ENCODE measurements at places on chromosomes 11 and 22.
A peak's percentile ranks its signal among the peaks of the same experiment; 100 is the strongest.

GRCh38 chr11:92838759-92839310 lies 130.6 kb upstream of the MTNR1B start:
- DNase-seq, result no peak

DNA sequence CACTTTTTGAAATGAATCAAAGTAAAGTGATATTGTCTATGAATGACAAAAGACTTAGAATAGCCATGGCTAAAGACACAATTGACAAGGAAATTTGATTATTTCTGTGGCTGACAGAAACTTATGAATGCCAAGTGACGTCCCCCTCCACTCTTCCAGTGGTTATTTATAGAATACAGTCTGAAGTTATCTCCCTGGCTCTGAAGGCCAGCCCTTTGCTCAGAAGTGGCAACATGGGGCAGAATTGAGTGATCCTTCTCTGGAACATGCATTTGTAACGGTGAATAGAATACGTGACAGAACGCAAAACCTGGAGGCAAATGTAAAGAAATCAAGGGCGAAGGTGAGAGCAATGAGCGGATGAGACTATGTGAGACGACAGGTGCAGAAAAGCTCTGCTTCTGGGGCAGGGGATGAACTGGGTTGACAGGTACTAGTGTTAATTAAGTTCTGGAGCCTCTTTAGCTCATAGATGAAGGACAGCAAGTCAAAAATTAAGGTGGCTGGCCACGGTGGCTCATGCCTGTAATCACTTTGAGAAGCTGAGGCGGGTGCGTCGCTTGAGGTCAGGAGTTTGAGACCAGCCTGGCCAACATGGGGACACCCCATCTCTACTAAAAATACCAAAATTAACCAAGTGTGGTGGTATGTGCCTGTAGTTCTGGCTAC lies 585.7 kb upstream of the B3GAT1 start:
- DNase-seq, result no peak

- no peak for DNase-seq
Measured at GRCh38 chr22:20207277-20208025, 56.6 kb upstream of the CCDC188 start.

DNA sequence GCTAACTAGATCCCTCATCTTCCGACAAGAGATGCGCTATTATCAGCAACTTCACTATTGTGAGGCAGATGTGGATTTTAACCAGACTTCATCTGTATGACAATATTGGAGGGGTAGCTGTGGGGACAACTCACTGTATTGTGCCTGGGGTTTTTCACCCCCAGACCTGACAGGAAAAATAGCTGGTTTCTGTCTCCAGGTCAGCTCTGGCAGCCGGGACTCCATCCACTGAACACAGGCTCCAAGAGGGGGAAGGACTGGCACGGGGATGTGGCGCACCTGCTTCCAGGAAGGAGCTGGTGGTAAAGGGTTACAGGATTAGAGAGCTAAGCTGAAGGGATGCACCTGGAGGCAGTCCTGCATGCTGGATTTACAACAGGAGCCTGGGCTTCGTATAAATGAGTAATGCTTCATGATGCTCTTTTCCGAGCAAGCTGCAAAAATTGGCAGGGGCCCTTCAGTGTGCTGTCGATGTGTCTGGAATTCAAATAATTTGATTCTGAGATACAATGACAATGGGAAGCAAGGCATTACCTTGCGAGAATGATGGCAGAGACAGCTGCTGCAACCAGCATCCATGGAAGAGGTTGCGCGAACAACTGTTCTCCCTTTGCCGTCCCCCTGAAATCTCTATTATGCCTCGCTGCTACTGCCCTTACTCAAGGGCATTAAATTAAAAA lies 49.5 kb downstream of the LMO2 start:
- DNase-seq, result no peak

GRCh38 chr11:93532281-93532789 lies 10.9 kb downstream of the SMCO4 start:
- no peak for DNase-seq

DNA sequence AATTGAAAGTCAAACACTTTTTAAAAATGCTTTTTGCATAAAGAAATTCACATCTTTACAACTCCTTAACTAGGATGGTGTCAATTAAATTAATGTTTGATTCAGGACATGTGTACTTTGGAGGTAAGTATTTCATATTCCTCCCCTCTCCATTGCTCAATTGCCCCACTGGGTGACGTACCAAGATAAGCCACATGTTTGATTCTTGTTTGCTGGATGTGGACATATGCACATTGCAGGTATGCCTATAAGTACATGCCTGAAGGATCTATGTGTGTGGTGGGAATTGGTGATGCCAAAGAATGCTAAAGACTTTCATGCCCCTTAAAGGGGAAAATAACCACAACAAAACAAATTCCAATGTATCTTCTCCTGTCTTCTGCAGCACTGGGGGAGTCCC lies 5.8 kb downstream of the CD44 start:
- DNase-seq, result peak; percentile 63

- DNase-seq, result no peak
Measured at GRCh38 chr11:10715571-10715970, 22.0 kb upstream of the IRAG1 start.

DNA sequence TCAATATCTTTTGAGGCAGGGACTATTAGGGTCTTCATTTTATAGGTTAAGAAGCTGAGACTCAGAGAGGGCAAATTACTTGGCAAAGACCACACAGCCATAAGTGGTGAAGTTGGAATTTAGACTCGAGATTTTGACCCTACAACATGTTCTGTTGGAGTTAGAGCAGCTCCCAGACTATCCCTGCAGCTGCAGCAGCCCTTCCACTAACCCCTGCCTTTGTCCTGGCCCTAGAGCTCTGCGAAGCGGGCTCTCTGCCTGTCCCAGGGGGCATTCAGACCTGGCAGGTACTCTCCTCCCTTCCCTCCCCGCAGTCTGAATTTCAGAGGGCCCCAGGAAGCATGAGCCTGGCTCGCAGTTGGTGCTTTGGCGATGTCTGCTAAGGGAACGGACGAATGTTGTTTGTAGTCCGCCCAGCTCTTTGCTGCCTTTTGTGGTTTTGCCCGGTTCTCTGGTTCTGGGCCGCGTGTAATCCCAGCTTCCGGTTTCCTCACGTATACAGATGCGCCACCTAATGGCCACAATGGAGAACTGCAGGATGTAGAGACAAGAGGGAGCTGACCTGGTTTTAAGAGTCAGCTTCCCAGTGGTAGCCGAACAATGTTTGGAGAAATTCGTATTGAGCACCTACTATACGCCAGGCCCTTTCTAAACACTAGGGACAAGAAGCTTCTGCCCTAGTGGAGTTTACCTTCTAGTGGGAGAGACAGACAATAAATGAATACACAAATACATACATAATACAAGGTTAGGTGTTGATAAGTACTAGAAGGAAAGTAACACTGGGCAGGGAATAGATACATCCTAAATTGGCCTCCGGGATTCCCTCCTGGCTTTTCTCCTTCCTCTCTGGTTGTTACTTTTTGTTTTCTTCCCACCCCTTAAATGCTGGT lies 125.2 kb downstream of the ST3GAL4 start:
- peak; percentile 81 for DNase-seq

- DNase-seq, result no peak
Measured at GRCh38 chr11:92384802-92385201, 160.2 kb downstream of the FAT3 start.

GRCh38 chr22:30211124-30211820 lies 35.3 kb downstream of the LIF start:
- DNase-seq, result no peak

DNA sequence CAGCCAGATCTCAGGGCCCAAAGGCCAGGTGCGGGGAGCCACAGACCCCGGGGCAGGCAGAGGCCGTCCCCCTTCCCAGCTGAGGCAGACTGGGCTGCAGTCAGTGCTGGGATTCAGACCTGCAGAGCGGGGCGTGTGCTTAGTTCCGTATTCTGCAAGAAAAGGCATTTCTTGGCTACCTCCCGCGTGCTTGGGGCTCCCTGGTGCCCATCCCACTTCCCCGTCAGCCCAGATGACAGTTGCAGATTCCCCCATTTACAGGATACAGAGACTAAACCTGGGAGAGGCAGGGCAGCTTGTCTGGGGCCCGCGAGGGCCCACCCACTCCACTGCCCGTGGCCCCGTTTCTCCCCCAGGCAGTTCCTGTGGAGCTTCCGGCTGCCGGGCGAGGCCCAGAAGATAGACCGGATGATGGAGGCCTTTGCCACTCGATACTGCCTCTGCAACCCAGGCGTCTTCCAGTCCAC lies 18.3 kb downstream of the CYTH4 start:
- DNase-seq, result no peak

DNA sequence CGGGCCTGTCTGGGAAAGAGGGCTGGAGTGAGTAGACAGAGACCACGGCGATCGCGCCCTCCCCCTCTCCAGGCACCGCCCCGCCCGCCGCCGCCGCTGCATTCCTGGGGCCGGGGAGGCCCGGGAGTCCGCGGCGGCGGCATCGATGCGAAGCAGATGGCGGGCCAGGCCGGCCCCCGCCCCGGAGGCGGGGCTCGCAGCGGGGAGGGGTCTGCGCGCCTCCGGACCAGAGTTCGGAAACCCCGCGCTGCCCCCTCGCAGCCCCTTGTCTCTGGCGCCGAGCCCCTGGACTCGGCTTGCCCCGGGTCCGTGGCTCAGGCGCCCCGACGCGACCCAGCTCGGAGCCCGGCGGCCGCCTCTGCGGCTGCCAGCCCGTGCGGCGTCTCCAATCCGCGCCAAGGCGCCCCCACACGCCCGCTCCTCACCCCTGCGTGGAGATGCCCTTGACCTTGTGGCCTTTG lies 1.3 kb downstream of the SCARF2 start:
- no peak for DNase-seq

DNA sequence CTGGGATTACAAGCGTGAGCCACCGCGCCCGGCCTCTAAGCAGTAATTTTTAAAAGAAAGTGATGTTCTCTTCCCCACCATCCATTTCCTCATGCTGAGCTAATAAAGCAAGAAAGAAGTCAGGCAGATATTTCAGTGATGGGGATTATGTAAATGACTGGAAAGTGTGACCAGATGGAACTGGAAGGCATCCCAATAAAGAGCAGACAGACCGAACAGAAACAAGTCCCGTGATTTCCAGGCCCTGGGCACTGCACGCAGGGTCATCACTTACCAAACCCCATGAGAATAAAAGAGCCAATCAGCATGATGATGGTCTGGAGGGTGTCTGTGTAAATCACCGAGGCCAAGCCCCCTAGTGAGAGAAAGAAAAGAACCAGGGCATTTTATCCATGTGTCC lies 18.2 kb downstream of the SLC5A4 start:
- no peak for DNase-seq

- DNase-seq, result no peak
Measured at GRCh38 chr22:31465307-31465706, 24.3 kb downstream of the EIF4ENIF1 start.

DNA sequence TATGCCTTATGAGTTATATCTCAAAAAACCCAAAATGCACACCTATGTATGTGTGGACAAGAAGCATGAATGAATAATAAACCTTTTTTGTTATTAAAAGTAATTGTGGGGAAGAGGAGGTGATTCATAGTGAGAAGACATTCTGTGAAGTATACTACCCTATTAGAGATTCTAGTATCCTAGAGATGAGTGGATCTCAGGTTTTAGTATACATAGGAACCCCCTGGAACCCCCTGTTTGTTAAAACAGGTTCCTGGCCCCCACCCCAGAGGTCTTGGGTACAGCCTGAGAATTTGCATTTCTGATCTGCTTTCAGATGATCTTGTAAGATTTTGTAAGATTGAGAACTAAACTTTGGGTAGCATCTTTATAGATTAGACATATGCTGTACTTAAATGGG lies 17.5 kb downstream of the NUCB2 start:
- DNase-seq, result no peak
